ENCODE measurements at places on chromosomes 7 and 10.
A peak's percentile ranks its signal among the peaks of the same experiment; 100 is the strongest.

DNA sequence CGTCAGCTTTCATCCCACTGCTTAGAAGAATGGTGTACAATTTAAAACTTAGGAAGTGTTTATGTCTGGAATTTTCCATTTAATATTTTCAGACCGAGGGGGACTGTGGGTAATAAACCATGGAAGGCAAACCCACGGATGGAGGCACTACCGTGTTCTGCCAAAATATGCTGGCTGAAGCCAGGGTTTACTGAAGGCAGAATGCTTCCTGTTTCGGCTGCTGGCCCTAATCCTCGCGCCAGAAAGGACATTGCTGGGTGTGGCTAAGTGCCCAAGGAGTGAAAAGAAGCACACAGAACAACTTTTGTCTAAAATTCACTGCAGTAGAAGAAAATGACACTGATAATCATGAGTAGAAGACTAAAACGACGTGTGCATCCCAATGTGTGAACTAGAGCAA is 32.3 kb downstream of the PITRM1 start:
- peak; percentile 56 for DNase-seq

DNA sequence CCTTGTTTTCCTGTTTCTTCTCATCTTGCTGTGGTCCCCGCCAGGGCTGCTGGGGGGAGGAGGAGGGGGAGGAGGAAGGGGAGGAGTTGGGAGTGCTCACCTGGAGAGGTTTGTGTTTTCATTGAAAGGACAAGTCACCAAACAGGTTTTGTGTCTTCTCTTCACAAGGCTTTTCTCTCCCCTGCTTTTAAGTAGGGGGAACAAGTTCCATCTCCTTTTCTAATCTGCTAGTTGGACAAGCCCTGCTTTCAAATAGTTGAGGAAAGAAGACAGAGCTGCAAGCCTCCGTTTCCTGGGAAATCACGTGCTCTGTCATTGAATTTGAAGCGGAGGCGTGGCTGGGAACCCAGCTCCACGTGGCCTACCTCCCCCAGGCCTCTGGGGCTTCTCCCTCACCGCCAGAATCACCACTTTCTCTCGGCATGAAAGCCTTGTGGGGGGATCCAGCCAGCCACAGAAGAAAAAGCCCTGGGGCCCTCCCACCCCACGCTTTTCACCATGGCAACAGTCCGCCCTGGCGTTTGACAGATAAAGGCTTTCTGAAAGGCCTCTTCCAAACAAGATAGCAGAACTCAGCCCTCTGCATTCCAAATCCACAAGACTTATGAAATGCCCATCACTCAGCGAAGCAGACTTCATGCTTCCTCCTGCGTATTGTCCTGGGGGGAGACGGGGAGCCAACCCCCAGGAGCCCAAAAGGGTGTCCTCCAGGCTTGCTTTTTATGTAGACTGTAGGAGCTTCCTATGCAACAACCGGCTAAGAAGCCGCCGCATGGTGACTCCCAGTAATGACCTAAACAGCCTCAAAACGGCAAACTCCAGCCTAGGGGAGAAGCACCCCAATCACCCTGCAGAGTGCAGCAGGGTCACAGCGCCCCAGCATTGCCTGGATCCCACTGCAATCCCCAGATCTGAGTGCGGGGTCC is 51.7 kb downstream of the PROSER2 start:
- peak; percentile 60 for DNase-seq

DNA sequence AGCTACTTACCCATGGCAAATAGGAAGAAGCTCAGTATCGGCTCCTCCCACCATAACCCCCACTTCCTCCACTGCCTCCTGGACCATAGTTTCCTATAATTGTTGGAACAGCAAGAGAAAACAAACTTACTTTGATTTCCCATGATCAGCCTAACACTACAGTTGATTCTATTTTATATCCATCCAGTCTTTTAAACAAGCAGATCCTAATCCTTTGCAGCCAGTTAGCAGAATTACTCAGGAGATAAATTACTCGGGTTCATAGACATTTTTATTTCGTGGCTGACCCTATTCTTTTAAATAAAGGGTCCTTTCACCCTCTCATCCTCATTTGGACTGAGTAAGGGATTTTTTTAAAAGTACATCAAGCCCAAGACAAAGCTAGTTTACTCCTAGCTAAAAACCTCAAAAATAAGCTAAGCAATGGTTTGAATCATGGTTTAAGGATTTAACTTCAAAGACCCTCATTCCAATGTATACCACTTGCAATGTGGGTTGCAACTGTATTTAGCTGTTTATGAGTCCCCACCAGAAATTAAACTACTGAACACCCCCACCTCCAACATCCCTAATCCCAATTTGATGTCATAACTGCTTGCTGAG is 8.0 kb downstream of the HNRNPA2B1 start:
- no peak for DNase-seq

GRCh38 chr10:70903262-70903921 is 15.0 kb upstream of the PCBD1 start:
- peak; percentile 77 for DNase-seq

- no peak for DNase-seq
These were observed 93.0 kb downstream of the NHLRC2 start for GRCh38 chr10:113947184-113948041.

DNA sequence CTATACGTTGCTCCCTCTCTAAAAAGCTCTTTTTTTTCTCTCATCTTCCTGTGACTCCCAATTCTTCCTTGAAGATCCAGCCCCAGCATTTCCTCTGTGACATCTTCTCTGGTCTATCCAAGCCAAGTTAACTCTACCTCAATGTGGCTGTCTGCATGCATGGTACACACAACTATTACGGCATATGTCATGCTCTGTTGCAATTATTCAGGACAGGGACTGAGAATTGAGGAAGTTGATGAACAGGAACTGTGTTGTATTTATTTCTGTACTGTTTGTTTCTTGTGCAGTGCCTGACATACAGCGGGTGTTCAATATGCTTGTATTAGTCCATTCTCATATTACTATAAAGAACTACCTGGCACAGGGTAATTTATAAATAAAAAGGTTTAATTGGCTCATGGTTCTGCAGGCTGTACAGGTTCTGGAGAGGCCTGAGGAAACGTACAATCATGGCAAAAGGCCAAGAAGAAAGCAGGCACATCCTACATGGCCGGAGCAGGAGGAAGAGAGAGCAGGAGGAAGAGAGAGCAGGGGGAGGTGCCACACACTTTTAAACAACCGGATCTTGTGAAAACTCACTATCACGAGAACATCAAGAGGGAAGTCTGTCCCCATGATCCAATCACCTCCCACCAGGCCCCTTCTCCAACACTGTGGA is 6.3 kb downstream of the TRPV5 start:
- DNase-seq = peak; percentile 14

- DNase-seq = peak; percentile 88
These were observed 140.4 kb upstream of the NAMPT start for GRCh38 chr7:106425017-106425719.

DNA sequence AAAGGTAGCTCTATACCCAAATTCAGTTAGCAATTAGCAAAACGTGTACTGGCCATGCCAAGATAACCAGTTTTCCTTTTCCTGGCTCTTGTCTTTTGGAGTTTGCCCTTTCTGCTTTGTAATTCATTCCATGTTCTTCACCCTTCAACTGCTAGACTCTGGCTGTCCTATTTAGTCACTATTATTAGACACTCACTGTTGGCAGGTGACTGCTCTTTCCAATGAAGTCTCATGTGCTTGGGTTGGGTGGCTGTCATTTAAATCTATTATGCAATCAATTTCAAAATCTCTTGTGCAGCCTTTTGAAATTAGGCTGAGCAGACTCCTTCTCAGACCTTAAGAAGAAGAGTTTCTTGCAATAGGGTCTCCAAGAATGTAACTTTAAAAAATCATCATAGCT is 266.5 kb downstream of the GPR158 start:
- DNase-seq = no peak

DNA sequence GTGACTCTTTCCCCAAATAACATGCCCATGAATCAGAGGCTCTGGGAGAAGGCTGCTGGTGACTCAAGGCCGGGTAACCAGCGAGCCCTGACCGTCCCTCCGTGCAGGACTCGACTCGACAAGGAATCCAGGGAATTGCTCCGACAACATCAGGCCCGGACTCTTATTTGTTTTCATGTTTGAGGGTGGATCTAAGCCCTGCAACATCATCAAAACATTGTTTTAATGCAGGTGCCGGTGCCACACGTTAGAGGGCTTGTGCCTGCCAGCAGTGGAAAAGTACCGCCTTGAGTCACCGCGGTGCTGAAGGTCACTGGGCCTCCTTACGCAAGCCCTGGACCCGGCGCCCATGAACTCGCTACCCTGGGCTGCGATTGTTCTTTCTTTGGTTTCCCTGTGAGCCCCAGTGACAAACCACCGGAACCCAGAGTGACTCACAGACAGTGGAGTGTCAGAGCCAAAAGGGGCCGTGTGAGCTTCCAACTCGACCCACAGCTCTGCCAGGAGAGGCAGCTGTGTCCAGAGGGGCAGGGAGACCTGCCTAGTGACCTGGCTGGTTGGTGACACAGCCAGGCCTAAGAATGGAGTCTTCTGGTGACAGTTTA is 139.4 kb upstream of the SHH start:
- DNase-seq = no peak

DNA sequence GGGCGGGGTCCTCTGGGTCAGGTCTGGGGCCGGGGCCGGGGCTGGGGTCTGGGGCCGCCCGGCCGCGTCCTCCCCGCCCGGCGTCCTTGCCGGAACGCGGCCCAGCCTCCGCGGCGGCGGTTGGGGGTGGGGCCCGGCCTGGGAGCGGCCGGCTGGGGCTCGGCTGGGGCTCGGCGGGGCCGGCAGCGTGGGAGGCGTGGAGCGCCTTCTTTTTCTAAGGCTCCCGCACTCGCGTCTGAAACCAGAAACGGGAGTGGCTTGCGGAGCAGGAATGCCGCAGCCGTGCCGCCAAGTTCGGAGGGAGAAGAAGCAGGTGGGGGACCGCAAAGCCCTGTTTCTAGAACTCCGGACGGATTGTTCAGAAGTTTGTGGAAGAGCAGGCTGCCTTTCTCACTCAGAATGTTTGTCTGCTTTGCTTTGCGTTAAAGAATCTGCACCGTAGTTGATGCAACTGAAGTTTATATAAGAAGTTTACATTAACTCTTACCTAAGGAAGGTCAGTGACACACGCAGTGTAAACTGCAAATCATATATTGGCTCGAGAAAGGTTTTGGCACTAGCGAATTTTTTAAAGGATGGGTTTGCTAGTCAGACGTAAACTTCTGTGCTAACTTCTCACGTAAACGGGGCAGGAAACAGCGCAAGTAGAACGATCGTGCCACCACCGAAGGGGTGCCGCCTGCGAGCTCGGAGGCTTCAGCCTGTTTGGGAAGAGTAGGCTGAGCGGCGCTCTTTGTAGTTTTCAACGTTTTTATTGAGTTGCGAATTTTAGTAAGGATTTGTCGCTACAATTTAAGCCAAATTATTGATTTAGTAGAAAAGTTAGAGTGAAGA is 729 bp downstream of the DNAJB6 start:
- peak; percentile 78 for DNase-seq

- no peak for DNase-seq
These were observed 29.7 kb upstream of the TLX1 start for GRCh38 chr10:101101372-101101881.

- DNase-seq = no peak
These were observed 1159.6 kb downstream of the SORCS3 start for GRCh38 chr10:105800641-105801040.

DNA sequence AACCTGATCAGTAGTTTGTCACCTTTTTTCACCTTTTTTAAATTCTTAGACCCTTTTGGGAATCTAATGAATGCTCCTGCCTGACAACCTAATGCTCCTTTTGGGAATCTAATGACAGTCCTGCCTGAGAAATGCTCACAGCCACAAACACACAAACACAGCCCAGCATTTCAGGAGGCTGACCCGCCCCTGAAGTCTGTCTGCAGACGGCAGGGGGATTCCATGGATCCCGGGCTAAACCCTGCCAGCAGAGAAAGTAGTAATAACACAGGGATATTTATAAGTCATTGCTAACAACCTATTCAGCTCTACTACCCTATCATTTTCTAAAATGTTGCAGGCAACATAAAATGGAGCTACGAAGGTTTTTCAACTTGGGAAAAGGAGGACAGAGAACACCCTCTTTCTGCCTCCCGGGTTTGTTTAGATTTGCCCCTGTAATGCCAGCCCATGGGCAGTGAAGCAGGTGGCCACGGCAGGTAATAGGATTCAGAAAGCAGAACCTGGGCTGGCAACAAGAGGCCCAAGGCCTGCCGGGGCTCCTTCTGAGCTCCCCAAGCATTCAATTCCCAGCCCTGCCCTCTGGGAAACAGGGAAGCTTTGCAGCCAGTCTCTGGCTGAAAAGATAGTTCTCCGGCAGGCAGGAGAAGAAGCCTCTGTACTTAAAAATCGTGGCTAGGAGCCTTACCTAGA is 65.2 kb downstream of the CREB3L2 start:
- no peak for DNase-seq

DNA sequence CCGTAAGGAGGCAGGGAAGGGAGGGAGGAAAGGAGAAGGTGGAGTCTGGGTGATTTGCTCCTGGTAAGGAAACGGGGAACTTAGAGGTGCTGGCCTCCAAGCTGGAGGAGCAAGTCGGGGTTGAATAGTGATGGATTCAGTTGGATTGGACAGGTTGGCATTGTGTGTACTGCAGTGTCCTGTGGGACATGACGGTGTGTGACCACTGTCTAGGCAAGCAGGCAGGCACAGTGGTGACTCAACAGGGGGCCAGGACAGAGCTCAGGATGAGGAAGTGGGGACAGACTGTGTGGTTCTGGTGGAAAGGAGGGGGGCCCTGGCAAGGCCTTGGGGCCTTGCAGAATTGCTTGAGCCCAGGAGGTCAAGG is 48.8 kb downstream of the COL26A1 start:
- DNase-seq = no peak

GRCh38 chr10:102604439-102604841 is 39.8 kb upstream of the TRIM8 start:
- DNase-seq = no peak

DNA sequence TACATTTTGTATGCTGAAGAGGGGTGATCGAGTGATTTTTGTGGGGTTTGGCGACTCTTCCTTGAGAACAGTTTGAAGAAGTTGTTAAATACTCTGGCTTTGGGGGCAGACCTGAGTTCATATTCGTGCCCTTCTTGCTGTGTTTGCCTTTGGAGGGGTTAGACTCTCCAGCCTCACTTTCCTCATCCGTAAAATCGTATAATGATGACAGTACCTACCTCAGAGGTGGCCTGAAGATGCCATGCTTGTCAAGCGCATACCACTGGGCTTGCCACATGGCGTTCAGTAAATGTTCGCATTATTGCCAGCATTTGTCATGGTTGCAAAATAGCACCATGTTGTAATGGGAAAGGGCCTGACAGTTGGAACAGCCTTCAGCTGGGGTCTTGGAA is 1.3 kb downstream of the STK17A start:
- peak; percentile 53 for DNase-seq

GRCh38 chr10:5854131-5854475 is 35.6 kb downstream of the ANKRD16 start:
- peak; percentile 89 for DNase-seq
